ENCODE measurements at places on chromosomes 13 and 19. TPM values are rescaled to one million over a fixed set of nuclear protein-coding genes. Genes with fewer than 3 reads are reported as not detected.

DNA sequence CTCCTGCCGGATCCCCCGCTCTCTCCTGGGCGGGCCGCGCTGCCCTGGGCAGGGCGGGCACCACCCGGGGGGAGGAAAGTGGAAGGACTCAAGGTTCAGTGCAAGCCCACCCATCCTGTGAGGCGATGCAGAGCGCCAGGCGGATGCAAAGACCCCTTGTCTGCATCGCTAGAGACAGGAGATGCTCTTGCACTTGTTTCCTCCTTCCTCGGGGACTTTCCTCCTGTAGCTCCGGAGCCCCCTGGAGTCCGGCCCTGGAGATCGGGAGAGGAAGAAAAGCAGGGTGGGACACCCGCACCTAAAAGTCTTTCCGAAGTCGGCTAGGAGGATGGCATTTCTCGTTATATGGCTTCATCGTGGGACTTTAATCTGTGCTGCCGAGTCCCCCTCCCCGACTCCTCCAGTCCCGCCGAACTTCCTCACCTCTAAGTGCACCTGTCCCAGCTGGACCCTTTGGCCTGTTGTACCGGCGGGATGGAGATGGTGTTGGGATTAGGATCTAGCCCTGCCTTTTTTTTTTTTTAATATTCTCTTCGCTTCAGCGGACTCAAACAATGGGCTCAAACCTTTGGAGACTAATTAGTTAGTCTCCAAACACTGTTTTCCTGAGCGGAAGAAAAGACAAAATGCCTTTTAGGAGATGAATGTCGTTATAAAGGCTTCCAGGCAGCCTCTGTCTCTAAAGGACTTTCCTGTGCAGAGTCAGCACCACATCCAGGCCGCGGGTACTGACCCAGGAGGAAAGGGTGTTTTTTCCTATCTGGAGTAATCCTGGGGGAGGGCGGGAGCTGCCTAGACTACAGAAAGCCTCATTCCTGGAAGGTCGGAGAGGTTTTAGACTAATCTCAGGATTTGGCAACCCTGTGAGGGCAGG, 725 bp downstream of the FAM124A start:
- no peak overlapping the region for H3K27ac ChIP-seq
- no peak for DNase-seq

GRCh38 chr13:106479929-106480328, 55.5 kb downstream of the EFNB2 start:
- H3K27ac ChIP-seq: no peak overlapping the region
- H3K27me3 ChIP-seq: peaks cover 31% of the 10 kb centered on the region
- DNase-seq: no peak
- no peak overlapping the region for H3K4me3 ChIP-seq

DNA sequence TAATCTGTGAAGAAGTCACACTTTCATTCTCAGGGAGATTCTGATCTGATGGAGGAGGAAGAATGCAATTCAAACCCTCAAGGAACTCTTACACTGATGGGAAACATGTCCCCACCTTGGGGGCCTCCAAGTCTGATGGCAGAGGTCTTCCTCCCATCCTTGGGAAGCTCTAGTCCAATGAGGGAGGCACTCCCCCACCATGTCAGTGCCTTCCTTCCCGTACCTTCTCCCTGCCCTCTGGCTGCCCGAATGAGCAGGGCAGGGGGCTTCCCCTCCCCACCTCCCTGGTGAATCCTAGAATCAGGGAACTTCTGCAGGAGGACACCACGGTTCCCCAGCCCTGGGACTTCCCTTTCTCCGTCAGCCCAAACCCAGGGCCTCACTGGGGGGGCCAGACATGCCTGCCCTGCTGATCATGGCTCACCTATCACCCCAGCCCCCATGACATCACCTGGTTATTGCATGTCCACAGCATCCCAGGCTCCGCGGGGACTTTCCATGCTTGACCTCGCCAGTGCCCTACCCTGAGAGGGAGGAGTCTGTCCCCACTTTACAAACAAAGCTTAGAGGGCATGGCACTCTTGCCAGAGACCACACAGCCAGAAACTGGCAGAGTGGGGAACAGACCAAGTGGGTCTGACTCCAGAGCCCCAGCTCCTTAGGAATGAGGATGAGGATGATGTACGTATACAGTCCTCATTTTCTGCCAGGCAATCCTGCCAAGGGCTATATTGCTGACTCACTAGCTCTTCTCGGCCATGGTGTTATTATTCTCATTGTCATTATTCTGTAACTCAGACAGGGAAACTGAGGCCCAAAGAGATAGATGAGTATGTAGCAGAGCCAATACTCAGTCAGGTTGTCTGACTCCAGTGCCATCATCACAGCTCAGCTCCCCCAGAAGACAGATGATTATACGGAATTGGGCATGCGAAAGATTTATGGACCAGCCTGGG, 9.6 kb upstream of the BCL3 start:
- H3K4me3 ChIP-seq: no peak overlapping the region
- peaks cover 9% of the 10 kb centered on the region for H3K27me3 ChIP-seq
- H3K4me1 ChIP-seq: peaks cover 11% of the 10 kb centered on the region
- no peak for DNase-seq
- no peak overlapping the region for H3K27ac ChIP-seq
- H3K36me3 ChIP-seq: no peaks in the 10 kb centered on the region

DNA sequence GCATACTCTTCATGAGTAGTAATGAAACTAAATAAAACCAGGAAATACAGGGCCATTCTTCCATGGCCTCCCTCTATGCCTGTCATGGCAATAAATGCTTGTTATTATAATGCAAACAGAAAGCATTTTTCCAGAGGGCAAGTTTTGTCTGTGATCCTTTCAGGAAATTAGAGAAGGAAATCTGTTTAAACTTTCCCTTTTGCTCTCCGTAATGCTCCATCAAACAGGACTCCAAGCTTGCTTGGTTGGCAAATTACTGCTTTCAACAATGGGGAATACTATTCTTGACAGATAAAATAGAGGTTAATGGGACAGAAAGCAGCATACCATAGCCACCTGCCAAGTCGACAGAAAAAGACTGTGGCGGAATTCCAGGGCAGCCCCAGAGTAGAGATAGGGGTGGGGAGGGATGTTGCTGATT, 252.5 kb downstream of the LHFPL6 start:
- no peaks in the 10 kb centered on the region for H3K4me1 ChIP-seq
- H3K36me3 ChIP-seq: no peaks in the 10 kb centered on the region
- DNase-seq: no peak
- H3K4me3 ChIP-seq: no peak overlapping the region
- H3K27ac ChIP-seq: no peak overlapping the region
- peaks cover 13% of the 10 kb centered on the region for H3K27me3 ChIP-seq

NALCN gene
- not detected for total RNA-seq

GRCh38 chr19:31716826-31717225, 367.6 kb upstream of the TSHZ3 start:
- H3K4me3 ChIP-seq: no peak overlapping the region
- H3K36me3 ChIP-seq: no peaks in the 10 kb centered on the region
- DNase-seq: no peak

EHD2 gene
- 0.23 TPM for total RNA-seq

GRCh38 chr13:95356916-95357315, 55.7 kb upstream of the ABCC4 start:
- peaks cover 2% of the 10 kb centered on the region for H3K27me3 ChIP-seq
- no peaks in the 10 kb centered on the region for H3K4me1 ChIP-seq
- DNase-seq: no peak
- no peaks in the 10 kb centered on the region for H3K36me3 ChIP-seq
- no peak overlapping the region for H3K4me3 ChIP-seq

NCR1 gene
- total RNA-seq: 0.34 TPM

DNA sequence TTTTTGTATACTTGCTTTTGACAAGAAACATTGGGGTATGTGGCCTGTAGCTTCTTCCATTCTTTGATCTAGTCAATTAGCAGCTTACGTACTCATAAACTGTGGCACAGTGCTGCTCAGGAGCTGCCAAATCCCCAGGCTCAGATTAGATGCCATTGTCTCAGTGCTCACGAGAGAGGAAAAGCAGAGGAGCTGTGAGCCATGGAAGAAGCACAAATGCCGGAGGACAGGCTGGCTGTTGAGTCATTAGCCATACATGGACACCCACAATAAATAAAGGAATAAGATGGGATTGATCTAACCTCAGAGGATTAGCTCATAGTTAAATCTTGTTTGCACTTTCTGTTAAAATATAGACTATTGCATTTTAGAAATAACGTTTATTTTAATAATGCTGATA, 121.7 kb downstream of the POSTN start:
- no peaks in the 10 kb centered on the region for H3K27me3 ChIP-seq
- DNase-seq: no peak
- H3K4me1 ChIP-seq: no peaks in the 10 kb centered on the region

SPATA13 gene
- 89.9 TPM for total RNA-seq
